ENCODE measurements at places on chromosomes 4 and X.

DNA sequence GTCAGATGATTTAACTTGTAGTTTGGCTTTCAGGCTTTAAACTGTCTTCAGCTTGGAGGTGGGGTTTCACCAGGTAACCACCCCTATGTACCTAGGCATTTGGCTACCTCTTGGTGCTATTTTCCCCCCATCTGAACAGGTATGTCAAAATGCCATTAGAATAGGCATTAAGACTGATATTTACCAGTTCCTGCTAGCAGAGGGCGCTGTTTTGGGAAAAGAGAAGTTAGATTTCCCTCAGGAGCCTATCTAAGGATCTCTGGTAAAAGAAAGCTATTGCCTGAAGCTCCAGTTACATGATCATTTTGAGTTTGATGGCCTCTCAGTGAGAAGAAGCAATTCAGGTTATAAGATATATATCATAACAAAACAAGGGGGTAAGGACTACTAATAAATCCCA is 879.1 kb downstream of the SH3BGRL start:
- DNase-seq, result no peak

GRCh38 chrX:36626898-36627297 is 381.3 kb upstream of the FAM47C start:
- DNase-seq, result no peak

DNA sequence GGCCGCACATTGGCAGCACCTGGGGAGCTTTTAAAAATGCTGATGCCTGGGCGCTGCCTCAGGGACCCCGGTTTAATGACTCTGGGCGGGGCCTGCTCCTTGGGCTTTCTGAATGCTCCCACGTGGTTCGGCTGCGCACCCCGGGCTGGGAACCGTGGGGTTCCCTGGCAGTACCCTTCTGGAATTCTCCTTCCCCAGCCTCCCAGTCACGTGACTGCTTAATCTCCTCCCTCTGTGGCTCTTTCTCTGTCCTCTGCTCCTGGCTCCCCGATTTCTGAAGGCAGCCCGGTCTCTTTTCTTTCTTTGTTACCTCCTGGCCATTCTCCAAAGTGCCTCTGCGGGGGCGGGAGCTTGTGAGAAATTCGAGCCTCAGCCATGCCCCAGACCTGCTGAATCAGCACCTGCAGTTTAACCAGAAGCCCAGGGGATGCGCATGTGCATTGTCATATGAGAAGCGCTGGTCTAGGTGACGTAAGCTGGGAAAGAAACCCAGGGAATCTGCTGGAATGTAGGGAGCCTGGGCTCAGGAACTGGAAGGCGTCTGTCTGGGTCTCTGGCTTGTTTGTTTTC is 16.6 kb downstream of the CLCN4 start:
- DNase-seq, result peak; percentile 92

GRCh38 chr4:34767407-34767806 is 1476.9 kb downstream of the ARAP2 start:
- no peak for DNase-seq

DNA sequence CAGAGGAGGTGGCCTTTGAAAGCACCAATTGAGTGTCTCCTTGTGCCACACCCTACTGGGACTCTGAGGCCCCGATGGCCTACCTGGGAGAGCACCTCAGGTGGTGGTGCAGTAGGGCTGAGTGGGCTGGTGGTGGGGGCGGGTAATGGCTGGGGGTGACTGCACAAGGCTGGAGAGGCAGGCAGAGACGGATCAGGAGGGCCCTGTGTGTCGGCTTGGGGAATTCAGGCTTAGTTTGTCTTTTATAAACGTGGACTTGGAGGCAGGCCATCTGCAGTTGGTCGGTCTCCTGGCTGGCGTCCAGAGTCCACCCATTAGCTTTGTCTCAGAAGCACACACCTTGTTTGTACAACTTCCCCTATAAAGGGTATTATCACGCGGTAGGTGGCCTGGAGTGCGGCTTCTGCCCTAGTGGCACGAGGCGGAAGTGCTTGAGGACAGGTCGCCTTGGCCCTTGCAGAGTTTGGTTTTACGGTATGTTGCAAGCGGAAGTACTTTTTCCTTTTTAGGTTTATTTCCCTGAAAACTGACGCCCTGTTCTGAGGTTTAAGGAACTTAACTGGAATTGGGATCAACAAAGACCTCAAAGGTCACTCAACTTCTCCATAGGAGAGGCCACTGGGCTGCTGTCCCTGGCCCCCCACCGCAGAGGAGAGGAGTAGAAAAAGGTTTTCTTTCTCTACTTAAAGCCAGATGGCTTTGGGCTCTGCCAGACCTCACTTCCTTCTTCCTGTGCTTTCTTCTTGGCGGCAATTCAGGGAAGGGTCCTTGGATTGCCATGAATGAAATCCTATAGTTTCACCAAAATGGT is 8.0 kb downstream of the TBC1D14 start:
- DNase-seq, result no peak

DNA sequence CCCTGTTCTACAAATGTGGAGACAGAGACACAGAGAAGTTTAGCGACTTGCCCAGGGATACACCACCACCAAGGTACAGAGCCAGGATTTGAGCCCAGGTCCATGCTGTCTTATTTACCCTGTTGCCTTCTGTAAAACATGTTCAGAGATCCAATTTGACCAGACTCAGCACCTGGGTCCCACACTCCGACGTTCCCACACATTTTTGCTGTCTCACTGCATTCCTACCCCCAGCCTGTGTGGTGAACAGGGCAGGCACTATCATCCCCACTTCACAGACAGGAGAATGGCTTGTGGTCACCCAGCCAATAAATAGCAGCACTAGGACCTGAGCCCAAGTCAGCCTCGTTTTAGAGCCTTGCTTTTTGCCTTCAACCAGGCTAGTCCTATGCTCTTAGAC is 102.8 kb downstream of the PJA1 start:
- no peak for DNase-seq

DNA sequence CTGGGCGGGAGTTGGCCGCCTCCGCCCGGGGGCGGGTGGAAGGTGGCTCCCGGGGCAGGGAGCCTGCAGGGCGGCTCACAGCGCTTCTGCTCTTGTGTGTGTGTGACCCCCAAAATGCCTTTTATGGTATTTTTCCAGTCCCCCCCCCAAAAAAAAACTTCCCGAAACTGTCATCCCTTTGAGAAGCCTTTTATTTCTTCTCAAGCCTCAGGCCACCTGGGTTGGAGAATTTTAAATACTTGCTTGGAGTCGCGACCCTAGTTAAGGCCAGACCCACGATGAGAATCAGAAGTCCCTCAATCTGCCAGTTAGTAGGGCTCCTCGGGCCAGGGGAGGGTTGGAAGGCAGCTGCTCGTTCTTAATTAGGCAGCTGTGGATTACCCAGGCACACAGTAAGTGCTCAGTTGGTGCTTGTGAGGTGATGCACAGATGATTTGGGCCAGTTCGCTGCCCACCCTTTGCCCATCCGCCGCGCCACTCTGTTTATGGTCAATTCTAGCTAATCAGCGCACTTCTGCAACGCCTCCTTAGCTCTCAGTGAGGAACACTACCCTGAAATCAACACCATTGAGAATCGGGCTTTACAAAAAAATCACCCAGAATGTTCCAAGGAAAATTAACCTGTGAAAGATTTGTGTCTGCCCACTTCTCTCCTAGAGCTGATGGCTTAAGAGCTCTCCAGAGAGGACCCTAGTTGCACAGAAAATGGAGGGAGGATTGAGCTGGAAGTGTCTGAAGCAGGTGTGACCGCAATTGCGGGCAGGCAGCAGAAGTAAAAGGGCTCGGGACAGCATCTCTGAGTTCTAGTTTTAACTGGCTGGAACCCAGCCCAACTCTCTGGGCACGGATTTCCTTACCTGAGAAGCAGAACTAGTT is 648 bp upstream of the SCD5 start:
- DNase-seq, result no peak

DNA sequence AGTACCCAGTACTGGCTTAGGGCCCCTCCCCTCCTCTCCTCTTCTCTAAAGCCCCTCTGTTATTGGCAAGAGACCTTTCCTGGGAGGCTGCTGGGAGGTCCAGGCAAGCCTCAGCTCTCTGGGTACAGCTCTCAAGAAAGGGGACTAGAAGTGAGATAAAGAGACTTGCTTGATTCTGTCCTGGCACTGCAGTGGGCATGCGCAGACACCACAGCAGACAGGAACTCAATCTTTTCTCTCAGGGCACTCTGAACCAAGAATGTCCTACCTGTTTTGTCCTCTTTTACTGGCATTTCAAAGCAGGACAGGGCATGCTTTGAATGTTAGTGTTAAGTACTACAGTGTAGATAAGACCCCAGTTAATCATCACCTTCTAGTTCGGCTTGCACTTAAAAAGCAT is 74.9 kb downstream of the NYX start:
- DNase-seq, result no peak
